Stimulated activated CD4-positive, alpha-beta T cell treated with anti-CD3 and anti-CD28 coated beads, Interleukin-1b, Interleukin-23, amount 100 ng/mL, for 48 hours (primary cell): ENCODE measurements at places on chromosomes 5 and 9.

GRCh38 chr5:39657943-39658342, 233.2 kb upstream of the DAB2 start:
- DNase-seq, result no peak

DNA sequence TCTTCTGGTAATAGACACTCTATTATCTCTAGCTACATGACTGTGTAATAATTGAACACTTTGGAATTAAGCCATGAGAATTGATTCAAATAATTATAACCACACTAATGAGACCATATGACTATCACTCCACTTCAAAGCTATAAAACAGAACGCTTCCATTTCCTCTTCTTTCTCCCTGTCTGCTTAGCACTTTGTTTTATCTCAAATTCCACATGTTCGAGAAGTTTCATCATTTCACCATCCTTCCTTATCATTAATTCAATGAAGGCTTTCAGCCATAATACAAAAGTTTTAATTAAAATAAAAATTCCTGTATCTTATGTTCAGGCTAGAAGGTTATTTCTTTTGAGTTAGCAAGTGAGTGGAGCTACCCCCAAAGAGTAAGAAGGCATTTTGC, 7.4 kb upstream of the DCTN4 start:
- DNase-seq, result no peak

GRCh38 chr9:87513161-87513560, 15.5 kb downstream of the DAPK1 start:
- DNase-seq, result no peak

DNA sequence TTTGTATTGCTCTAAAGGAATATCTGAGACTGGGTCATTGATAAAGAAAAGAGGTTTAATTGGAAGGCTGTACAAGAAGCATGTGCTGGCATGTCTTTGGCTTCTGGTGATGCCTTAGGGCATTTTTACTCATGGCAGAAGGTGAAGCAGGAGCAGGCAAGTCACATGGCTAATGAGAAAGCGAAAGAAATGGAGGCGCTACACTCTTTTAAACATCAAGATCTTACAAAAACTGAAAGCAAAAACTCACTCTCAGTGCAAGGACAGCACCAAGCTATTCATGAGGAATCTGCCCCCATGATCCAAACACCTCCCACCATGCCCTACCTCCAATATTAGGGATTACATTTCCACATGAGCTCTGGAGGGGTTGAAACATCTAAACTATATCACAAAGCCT, 1458.8 kb upstream of the ACO1 start:
- no peak for DNase-seq

DNA sequence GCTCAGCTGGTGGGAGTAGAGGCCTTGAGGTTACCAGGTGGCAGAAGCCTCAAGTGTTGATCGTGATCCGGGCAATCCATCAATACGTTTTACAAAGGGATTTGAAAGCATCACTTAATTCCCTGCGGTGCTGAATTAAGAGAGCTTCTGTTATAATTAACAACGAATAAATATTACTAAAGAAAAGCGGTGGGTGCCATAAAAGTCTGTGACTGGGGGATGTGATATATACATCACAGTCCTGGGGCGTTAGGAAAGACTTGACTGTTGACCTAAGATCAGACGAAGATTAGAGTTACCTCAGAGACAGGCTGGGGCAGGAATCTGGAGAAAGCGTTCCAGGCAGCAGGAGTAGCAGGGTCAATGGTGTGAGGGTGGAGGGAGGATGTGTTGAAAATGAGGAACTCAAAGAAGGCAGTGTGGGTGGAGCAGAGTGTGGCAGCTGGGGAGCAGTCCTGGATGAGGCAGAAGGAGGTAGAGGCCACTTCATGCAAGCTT, 6.7 kb upstream of the C5orf63 start:
- DNase-seq, result no peak

- no peak for DNase-seq
Measured at GRCh38 chr5:424301-425110, 18.5 kb upstream of the EXOC3 start.

- no peak for DNase-seq
Measured at GRCh38 chr9:136992819-136993369, 672 bp downstream of the PAXX start.

GRCh38 chr5:116964438-116964837, 389.8 kb upstream of the SEMA6A start:
- no peak for DNase-seq

GRCh38 chr9:125433461-125434011, 171.9 kb downstream of the GAPVD1 start:
- DNase-seq, result no peak

- no peak for DNase-seq
Measured at GRCh38 chr5:129899454-129899853, 4.8 kb upstream of the CHSY3 start.

GRCh38 chr5:175520873-175521272, 42.5 kb downstream of the SFXN1 start:
- DNase-seq, result no peak

DNA sequence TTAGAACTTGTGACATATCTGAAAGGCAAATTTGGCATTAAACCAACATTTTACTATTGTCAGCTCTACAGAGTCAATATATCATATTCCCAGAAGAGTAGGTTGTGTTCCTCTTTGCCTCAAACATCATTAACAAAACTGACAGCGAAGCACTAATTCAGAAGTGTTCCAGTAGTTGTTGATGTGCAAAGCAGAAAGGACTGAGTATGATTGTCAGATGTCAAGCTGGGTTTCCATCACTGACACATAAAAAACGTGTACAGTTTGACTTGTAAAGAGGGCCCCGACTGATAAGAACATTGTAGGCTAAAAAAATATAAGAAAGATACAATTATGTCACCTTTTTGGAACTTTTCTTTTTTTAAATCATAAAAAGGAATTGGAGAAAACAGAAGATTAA, 101.5 kb upstream of the ZNF608 start:
- no peak for DNase-seq

- DNase-seq, result peak; percentile 83
Measured at GRCh38 chr5:95808686-95809413, 13.7 kb downstream of the GLRX start.

- no peak for DNase-seq
Measured at GRCh38 chr9:23413541-23413940, 412.5 kb downstream of the ELAVL2 start.

DNA sequence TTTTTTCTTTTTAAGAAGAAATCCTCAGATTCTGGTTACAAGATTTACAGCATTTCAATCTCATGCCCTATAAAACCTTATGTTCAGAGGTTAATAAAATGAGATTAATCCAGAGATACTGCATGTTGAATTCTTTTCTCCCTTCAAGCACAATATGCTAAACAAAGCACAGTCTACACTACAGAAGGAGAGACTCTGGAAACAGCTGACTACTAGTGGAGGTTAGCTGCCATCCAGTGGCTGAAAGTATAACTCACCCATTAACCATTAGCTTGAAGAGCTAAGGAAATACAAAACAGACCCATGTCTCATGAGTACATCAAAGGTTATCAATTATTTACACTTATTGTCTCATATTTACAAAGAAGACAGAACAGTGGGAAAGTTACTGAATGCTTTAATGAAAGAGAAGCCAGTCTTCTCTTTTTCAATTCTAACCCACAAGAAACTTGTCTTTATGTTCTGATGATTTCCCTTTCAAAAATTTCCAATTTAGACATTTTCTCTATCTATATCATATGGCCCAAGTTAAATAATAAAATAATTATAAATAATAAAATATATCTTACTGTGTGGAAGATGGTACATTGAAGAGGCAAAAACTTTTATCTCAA, 12.7 kb upstream of the DNAH5 start:
- no peak for DNase-seq

DNA sequence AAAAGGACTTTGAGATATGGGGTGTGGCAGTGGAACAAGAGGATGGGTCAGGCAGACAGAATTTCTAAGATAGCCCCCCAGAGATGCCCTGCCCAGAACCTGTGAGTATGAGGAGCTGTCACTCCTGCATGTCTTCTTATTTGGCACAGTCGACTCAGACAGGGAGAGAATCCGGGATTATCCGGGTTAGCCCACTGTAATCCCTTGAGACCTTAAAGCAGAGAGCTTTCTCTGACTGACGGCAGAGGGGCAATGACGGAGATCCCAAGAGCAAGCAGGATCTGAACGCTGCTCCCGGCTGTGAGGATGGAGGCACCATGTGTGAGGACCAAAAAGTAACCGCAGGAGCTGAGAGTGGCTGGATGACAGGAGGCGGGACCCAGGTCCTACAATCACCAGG, 8.8 kb upstream of the NHP2 start:
- DNase-seq, result no peak

- peak; percentile 40 for DNase-seq
Measured at GRCh38 chr5:145936401-145937131, at the start of gene SH3RF2. Gene SH3RF2 (plus strand): TSS chr5:145936578. CDS start chr5:145937929, 1,351 bp downstream.

- peak; percentile 30 for DNase-seq
Measured at GRCh38 chr5:44875661-44876605, 67.2 kb downstream of the MRPS30 start.

- DNase-seq, result no peak
Measured at GRCh38 chr9:105676351-105676923, 14.2 kb downstream of the TAL2 start.

GRCh38 chr5:132417010-132417439, 47.5 kb downstream of the SLC22A5 start:
- no peak for DNase-seq
